ENCODE measurements at places on chromosomes 4 and X.

DNA sequence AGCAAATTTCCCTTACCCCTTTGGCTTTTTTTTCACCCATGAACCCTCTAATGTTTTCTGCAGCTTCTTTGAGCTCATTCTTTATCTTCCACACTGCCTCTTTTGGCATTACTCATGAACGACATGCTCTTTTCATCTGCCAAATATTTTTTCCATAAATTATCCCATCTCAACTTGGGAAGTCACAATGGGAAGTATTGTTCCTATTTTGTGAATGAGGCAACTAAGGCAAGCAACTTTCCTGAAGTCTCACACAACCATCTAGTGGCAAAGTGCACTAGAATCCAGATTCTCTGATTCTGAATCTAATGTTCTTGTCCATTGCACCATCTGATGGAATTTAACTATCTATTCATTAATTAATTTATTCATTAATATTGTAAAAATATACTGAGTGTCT is 625 bp downstream of the RTL9 start:
- no peak for DNase-seq

DNA sequence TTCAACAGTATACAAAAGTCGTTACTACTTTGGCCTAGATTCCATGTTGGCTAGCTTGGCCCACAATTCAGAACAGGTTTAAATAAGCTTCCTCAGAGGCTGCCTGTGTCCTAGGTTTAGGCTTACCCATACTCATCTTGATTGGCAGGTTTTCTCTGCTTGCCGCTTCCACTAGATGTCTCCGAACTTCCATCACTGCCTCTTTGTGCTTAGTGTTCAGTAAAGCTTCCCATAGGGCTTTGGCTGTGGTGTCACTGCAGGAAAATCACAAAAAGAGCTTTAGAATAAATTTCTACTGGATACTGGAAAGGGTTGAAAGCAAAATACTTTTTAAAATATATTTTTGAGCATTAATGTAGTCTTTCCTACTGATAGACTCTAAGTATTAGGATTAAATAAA is 52.4 kb downstream of the SCFD2 start:
- no peak for DNase-seq

- no peak for DNase-seq
Measured at GRCh38 chrX:6708676-6709380, 173.9 kb upstream of the VCX3A start.

- no peak for DNase-seq
Measured at GRCh38 chr4:128347930-128348660, 60.5 kb upstream of the PGRMC2 start.

- no peak for DNase-seq
Measured at GRCh38 chrX:77961063-77961462, 8.4 kb downstream of the PGAM4 start.

Measured in stimulated activated CD8-positive, alpha-beta memory T cell treated with anti-CD3 and anti-CD28 coated beads, Interleukin-4, amount 100 ng/mL, for 4 hours (primary cell).